ENCODE measurements at places on chromosomes 1 and 21. TPM values are rescaled to one million over a fixed set of nuclear protein-coding genes. Genes with fewer than 3 reads are reported as not detected.

The IL24 gene
- 2.9 TPM for total RNA-seq

The LCE3E gene
- not detected for total RNA-seq

- H3K4me1 ChIP-seq: peaks cover 22% of the 10 kb centered on the region
- peaks cover 12% of the 10 kb centered on the region for H3K36me3 ChIP-seq
- H3K27me3 ChIP-seq: no peaks in the 10 kb centered on the region
- no peak for DNase-seq
- H3K27ac ChIP-seq: peak overlapping the region; percentile 81
Observed at GRCh38 chr1:42657201-42657600, 1.0 kb upstream of the PPIH start.

- DNase-seq: no peak
- no peaks in the 10 kb centered on the region for H3K4me1 ChIP-seq
- H3K4me3 ChIP-seq: no peak overlapping the region
- no peaks in the 10 kb centered on the region for H3K36me3 ChIP-seq
Observed at GRCh38 chr1:176785791-176786190, 322.8 kb downstream of the PAPPA2 start.

DNA sequence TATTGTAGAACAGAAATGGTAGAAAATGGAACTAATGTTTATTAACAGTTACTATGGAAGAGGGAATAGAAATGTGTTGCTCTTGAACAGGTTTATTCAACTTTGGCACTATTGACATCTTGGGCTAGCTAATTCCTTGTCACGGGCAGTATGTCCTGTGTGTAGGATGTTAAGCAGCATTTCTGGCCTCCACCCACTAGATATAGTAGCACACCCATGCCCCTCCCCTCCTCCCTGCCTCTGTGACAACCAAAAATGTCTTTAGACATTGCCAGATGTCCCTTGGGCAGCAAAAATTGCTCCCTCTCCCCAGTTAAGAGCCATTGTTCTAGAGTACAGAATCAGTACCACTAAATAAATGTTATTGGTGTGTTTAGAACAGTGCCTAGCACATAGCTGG, 91.4 kb upstream of the TPTE start:
- no peak for DNase-seq
- H3K4me3 ChIP-seq: no peak overlapping the region
- no peaks in the 10 kb centered on the region for H3K4me1 ChIP-seq
- no peaks in the 10 kb centered on the region for H3K27me3 ChIP-seq
- no peak overlapping the region for H3K27ac ChIP-seq

GRCh38 chr1:41719590-41719989, 199.1 kb downstream of the HIVEP3 start:
- H3K4me1 ChIP-seq: no peaks in the 10 kb centered on the region
- no peaks in the 10 kb centered on the region for H3K27me3 ChIP-seq
- no peak overlapping the region for H3K27ac ChIP-seq
- no peak overlapping the region for H3K4me3 ChIP-seq

GRCh38 chr1:27863538-27863915, 8.8 kb upstream of the THEMIS2 start:
- no peak overlapping the region for H3K27ac ChIP-seq
- no peak overlapping the region for H3K4me3 ChIP-seq
- no peaks in the 10 kb centered on the region for H3K36me3 ChIP-seq
- DNase-seq: no peak
- H3K27me3 ChIP-seq: no peaks in the 10 kb centered on the region
- peaks cover 26% of the 10 kb centered on the region for H3K4me1 ChIP-seq

GRCh38 chr1:109392788-109393616, 4.7 kb downstream of the SORT1 start:
- no peaks in the 10 kb centered on the region for H3K36me3 ChIP-seq
- peaks cover 18% of the 10 kb centered on the region for H3K27me3 ChIP-seq
- peaks cover 10% of the 10 kb centered on the region for H3K4me1 ChIP-seq
- H3K27ac ChIP-seq: peak overlapping the region; percentile 71
- DNase-seq: no peak

DNA sequence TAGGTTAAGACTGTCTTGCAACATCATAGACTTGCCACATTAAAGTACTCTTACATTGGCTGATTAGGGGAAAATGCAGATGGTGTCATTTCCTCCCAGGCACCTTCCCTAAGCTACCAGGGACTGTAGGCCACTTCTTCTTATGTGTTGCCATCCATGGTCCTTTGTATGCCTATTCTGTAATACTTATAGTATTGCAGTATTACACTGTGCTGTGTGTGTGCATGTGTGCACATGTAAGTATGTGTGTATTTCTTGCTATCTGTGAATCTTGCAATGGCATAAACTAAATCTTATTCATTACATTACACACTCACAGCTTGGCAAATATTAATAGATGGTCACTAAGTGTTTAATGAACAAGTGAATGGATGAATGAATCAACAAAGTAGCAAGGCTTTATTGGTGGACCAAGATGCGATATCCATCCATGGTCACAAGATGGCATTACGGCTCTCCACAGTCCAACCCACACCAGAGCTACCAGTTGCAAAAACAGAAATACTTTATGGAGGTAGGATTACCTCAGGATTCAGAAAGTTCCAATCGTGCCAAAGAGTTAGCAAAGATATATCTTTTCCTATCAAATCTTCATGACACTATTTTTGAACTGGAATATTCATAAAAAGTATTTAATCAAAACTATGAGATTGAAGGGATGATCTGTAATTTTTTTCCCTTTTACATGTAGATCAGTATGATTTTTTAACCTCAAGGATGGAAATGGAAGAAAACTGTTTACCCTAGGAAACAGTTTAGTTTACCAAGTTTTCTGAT, 160.2 kb downstream of the DENND1B start:
- no peak overlapping the region for H3K4me3 ChIP-seq
- no peak for DNase-seq
- no peaks in the 10 kb centered on the region for H3K27me3 ChIP-seq
- no peak overlapping the region for H3K27ac ChIP-seq
- no peaks in the 10 kb centered on the region for H3K4me1 ChIP-seq
- H3K36me3 ChIP-seq: no peaks in the 10 kb centered on the region

Data from CD8-positive, alpha-beta memory T cell (primary cell).